Spinal cord (tissue), 10 donors: ENCODE measurements at places on chromosomes 3 and 15. TPM values are rescaled to one million over a fixed set of nuclear protein-coding genes. Genes with fewer than 3 reads are reported as not detected.
A peak's percentile ranks its signal among the peaks of the same experiment; 100 is the strongest.

DNA sequence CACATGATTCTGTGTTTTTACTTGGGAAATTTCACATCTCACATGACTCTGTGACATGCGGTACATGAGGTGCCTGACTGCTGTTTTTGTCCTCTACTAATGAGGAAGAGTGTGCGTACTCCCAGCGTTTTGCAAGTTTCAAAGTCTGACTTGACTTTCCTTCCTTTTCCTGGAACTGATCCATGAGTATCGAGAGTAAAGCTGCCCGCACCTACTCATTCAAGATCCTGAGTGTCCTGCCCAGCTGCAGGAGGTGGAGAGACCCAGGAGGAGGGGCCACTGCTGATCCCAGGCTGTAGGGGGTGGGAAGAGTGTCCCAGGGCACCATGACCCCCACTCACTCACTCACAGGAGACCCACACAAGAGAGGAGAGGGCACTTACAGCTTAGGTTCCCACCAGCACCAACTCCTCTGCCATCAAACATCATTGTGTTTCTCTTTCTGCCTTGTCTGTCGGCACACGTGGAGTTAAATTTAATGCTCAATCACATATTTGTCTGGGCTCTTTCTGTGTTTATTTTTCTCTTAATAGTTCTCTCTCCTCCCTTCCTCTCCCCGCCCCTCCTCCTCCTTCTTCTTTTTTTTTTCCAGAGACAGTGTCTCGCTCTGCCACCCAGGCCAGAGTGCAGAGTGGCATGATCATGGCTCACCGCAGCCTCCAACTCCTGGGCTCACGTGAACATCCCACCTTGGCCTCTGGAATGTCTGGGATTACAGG lies 1.4 kb downstream of the CCR5AS start:
- no peaks in the 10 kb centered on the region for H3K36me3 ChIP-seq
- no peak for DNase-seq
- no peak overlapping the region for H3K4me3 ChIP-seq
- H3K27me3 ChIP-seq, result no peaks in the 10 kb centered on the region

DNA sequence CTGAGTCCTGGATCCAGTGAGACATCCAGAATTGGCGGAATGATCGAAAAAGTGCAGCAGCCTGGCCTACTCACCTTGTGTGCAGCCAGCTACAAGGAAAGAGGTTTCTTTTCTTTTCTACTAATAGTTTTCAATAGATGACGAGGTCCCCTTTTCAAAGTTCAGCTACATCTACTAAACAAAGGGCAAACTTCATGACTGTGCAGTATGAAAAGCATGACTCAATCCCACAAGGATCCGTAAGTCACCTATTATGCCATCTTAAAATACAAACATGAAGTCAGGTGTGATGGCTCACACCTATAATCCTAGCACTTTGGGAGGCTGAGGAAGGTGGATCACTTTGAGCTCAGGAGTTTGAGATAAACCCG lies 16.7 kb downstream of the MIX23 start:
- no peaks in the 10 kb centered on the region for H3K27me3 ChIP-seq
- DNase-seq, result no peak
- H3K4me3 ChIP-seq, result no peak overlapping the region
- H3K36me3 ChIP-seq, result peaks cover 26% of the 10 kb centered on the region
- H3K4me1 ChIP-seq, result no peaks in the 10 kb centered on the region

- H3K4me3 ChIP-seq, result no peak overlapping the region
- H3K27me3 ChIP-seq, result no peaks in the 10 kb centered on the region
- no peak for DNase-seq
- H3K36me3 ChIP-seq, result no peaks in the 10 kb centered on the region
- no peaks in the 10 kb centered on the region for H3K4me1 ChIP-seq
Observed at GRCh38 chr3:113064183-113064582, 73.4 kb downstream of the GTPBP8 start.

DNA sequence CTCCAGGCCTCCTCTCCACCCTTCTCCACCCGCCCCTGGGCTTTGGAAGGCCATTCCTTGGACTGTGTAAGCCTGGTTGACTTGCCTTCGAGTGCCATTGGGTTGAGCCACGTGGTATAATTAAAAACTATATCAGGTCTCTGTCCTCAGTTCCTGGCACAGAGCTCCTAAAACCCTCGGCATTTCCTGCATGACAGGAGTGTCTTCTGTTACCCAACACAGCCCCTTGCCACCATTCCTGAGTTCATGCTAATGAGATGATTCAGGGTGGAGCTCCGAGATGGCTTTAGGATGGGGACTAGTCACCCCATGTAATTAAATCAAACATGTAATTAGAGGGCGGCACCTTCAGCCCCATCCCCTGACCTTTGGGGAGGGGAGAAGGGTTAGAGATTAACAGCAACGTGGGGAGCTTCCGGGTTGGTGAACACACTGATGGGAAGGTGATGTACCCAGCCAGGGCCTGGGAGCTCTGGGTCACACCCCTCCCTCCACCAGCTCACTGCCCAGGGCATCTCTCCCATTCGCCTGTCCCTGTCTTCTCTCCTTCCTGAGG lies 256.4 kb downstream of the FAM43A start:
- no peaks in the 10 kb centered on the region for H3K36me3 ChIP-seq
- H3K27me3 ChIP-seq, result no peaks in the 10 kb centered on the region
- no peak overlapping the region for H3K27ac ChIP-seq
- DNase-seq, result no peak
- no peak overlapping the region for H3K4me3 ChIP-seq

DNA sequence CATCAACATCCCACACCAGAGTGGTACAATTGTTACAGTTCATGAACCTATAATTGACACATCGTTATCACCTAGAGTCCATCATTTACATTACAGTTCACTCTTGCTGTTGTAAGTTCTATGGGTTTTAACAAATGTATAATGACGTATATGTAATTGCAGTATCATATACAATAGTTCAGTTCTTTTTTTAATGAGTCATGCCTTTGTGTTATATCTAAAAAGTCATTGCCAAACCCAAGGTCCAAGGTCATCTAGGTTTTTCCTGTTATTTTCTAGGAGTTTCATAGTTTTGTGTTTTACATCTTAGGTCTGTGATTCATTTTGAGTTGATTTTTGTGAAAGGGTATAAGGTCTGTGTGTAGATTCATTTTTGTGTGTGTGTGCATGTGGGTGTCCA lies 160.9 kb upstream of the GALNT15 start:
- no peak overlapping the region for H3K4me3 ChIP-seq
- H3K4me1 ChIP-seq, result no peaks in the 10 kb centered on the region
- H3K36me3 ChIP-seq, result no peaks in the 10 kb centered on the region
- no peaks in the 10 kb centered on the region for H3K27me3 ChIP-seq
- no peak for DNase-seq

DNA sequence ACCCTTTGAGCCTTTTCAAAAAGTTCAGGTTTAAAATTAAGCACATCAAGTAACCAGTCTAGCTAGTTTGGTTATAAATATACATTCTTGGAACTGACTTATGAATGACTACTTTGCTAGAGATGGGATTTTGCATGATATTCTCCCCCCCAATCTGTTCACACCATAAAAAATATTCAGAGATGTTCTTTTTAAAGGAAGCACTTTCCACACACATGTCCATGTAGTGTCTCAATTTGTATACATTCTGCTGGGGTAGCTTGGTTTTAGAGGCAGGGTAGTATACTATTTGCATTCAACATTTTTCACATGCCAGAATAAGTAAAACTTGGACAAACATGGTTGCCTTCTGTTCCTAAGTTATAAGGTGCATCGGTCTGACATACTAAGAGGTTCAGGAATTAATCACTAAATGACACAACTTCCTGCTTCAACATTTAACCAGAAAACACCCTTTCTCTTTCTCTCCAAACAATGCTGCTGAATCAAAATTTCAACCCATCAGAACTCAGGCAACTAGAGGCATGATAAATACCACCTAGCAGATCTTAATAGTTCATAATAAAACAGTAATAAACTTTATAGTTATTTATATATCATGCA lies 57.0 kb downstream of the SUMF1 start:
- H3K27me3 ChIP-seq, result no peaks in the 10 kb centered on the region
- no peak for DNase-seq
- H3K27ac ChIP-seq, result no peak overlapping the region
- no peaks in the 10 kb centered on the region for H3K36me3 ChIP-seq

DNA sequence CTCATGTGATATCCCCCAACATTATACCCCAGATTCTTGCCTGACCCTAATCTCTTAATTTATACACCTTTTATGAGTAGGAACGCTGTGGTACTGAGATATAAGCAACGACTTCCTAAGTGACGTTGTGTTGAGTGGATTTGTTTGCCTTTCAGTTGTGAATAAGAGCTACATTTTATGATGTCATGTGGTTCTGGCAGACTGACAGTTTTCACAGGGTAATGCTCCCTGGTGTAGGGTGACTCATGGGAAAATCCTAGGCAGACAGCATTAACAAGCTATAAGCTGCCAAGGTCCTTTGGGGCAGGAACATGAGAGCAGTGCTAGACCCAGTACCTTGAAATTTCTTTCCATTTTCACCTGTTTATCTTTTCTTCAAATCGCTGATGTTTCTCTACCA lies 11.2 kb downstream of the C3orf52 start:
- DNase-seq, result no peak
- H3K27ac ChIP-seq, result no peak overlapping the region
- no peaks in the 10 kb centered on the region for H3K36me3 ChIP-seq
- no peak overlapping the region for H3K4me3 ChIP-seq
- no peaks in the 10 kb centered on the region for H3K4me1 ChIP-seq

DNA sequence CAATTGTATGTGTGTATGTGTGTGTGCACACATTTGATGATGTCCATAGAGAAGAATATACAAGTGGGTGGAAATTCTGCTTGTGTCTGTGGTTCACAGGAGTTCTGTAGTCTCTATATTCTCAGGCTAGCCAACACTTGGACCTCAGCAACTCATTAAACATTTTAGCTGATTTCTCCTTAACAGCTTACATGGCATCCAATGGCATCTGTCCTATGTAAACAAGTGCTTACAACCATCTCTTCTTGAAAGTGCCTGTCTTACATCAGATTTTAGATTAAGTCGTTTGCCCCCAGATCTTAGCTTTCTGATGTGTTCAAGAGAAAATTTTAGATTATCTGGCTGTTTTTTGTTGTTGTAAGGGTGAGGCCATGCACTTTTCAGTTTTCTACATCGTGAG lies 29.0 kb downstream of the ZNF662 start:
- no peak for DNase-seq
- H3K4me3 ChIP-seq, result no peak overlapping the region
- H3K4me1 ChIP-seq, result no peaks in the 10 kb centered on the region
- no peaks in the 10 kb centered on the region for H3K27me3 ChIP-seq
- no peaks in the 10 kb centered on the region for H3K36me3 ChIP-seq

DNA sequence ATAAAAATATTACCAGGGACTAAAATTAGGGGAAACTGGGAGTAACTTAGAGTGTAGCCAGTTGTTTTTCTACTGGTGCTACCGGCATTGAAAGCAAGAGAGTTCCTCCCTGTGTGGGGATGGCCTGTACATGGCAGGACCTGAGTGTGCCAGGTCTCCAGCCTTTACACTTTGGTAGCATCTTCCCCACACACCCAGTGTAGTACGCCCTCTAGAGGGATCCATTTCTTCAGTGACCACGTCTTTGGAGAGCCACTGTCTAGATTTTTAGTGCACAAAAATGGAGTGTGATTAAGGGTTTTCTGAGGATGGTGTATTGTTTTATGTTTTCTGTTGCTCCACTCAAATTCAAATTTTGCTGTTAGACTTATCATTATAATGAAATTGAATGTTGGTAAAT lies 507.0 kb upstream of the TPRG1 start:
- no peak for DNase-seq
- no peaks in the 10 kb centered on the region for H3K36me3 ChIP-seq
- H3K4me1 ChIP-seq, result no peaks in the 10 kb centered on the region
- H3K4me3 ChIP-seq, result no peak overlapping the region

- no peak overlapping the region for H3K27ac ChIP-seq
- H3K27me3 ChIP-seq, result no peaks in the 10 kb centered on the region
- H3K36me3 ChIP-seq, result no peaks in the 10 kb centered on the region
- DNase-seq, result no peak
- peaks cover 22% of the 10 kb centered on the region for H3K4me1 ChIP-seq
- no peak overlapping the region for H3K4me3 ChIP-seq
Observed at GRCh38 chr3:157079676-157080369, 80.1 kb downstream of the CCNL1 start.

DNA sequence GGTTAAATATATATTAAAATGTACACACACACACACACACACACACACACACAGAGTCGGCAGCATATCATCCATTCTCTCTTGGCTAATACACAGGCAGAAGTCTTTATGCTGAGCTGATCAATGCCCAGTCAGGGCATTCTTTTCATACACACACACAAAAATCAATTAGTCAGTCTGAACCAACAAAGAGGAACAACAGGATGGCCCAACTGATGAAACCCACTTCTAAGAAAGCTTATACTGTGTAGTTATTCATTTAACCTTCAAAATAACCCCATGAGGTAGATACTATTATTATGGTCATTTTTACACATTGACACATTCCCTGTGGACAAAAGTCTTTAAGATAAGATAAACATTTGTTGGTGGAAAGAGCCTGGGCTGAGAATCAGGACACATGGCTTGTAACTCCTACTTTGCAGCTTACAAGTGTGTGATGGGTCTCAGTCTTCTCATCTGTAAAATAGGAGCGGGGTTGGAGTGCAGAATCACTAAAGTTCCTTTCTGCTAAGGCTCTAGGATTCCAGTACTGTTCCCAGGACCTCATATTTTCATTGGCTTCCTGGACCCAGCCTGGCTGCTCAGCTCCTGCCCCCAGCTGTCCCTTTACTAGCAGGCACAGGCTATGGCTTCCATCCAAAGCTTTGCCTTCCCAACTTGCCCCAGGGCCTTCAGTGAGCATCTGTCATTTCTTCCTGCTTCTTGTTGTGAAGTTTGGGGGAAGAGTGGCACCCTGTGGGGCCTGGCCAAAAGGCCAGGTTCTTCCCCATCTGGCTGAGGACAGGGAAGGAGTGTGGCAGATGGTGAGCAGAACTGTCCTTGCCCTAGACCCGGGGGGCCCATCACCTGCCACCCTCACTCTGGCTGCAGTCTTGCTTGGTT lies 27.2 kb upstream of the GLCE start:
- no peaks in the 10 kb centered on the region for H3K36me3 ChIP-seq
- H3K4me3 ChIP-seq, result no peak overlapping the region
- H3K4me1 ChIP-seq, result peaks cover 10% of the 10 kb centered on the region

GRCh38 chr3:17122758-17123157 lies 238.0 kb downstream of the PLCL2 start:
- no peak overlapping the region for H3K4me3 ChIP-seq
- no peaks in the 10 kb centered on the region for H3K36me3 ChIP-seq
- no peaks in the 10 kb centered on the region for H3K4me1 ChIP-seq

GRCh38 chr3:69665026-69665737 lies 74.1 kb upstream of the MITF start:
- no peaks in the 10 kb centered on the region for H3K36me3 ChIP-seq
- H3K4me1 ChIP-seq, result peaks cover 3% of the 10 kb centered on the region
- DNase-seq, result peak; percentile 49
- H3K27ac ChIP-seq, result no peak overlapping the region

Gene CLRN1
- not detected for total RNA-seq

Gene ZNF660
- total RNA-seq, result 12.7 TPM

Gene FLNB
- 251 TPM for total RNA-seq

Gene MRPS22
- total RNA-seq, result 59.8 TPM

Gene VGLL3
- 7.8 TPM for total RNA-seq

Gene FGD5
- 12.1 TPM for total RNA-seq

Gene CHRNA3
- total RNA-seq, result 1.1 TPM

Gene FSIP1
- total RNA-seq, result 7.3 TPM
